Stimulated activated CD4-positive, alpha-beta T cell treated with anti-CD3 and anti-CD28 coated beads, Interleukin-12 subunit alpha, Interleukin-12 subunit beta, amount 100 ng/mL, for 48 hours (primary cell): ENCODE measurements at places on chromosomes 7 and 10.

GRCh38 chr7:28939844-28940544 lies 18.1 kb downstream of the TRIL start:
- DNase-seq: no peak

DNA sequence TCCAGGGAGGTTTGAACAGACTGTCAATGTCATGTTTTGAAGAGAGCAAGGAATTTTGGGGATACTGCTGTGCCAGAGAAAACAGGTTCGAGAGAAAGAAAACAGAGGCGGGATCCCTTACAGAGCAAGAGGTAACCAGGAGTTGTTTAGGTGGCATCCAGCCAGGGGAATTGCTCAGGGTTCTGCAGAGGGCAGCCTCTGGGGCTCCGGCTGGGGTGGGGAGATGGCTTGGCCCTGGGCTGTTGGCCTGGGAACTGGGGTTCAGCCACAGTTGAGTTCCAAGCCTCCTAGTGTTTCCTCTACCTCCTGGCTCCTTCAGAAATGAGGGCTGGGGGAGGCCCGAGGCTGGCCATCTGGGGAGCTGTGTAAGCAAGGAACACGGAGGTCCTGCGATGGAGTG lies 68.0 kb downstream of the CAMK1D start:
- DNase-seq: no peak

GRCh38 chr10:94613-95012 lies 40.6 kb upstream of the ZMYND11 start:
- DNase-seq: no peak

DNA sequence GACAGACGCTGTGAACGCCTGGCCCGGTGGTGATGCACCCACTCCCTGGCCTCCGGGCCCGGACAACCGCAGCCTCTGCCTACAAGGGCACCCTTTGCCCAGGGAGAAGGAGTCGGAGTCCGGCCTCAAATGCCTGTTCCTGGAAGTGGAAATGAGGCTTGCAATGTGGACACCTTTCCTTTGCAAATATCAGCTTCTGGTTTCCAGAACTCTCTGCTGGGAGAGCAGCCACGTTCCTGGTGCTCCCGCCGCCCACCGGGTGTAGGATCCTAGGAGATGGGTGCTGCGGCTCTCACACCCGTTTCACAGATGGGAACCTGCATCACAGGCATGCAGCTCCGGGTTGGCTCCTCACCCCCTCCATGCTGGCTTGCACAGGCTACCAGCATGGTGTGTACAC lies 2.9 kb downstream of the FOXL3 start:
- DNase-seq: no peak

DNA sequence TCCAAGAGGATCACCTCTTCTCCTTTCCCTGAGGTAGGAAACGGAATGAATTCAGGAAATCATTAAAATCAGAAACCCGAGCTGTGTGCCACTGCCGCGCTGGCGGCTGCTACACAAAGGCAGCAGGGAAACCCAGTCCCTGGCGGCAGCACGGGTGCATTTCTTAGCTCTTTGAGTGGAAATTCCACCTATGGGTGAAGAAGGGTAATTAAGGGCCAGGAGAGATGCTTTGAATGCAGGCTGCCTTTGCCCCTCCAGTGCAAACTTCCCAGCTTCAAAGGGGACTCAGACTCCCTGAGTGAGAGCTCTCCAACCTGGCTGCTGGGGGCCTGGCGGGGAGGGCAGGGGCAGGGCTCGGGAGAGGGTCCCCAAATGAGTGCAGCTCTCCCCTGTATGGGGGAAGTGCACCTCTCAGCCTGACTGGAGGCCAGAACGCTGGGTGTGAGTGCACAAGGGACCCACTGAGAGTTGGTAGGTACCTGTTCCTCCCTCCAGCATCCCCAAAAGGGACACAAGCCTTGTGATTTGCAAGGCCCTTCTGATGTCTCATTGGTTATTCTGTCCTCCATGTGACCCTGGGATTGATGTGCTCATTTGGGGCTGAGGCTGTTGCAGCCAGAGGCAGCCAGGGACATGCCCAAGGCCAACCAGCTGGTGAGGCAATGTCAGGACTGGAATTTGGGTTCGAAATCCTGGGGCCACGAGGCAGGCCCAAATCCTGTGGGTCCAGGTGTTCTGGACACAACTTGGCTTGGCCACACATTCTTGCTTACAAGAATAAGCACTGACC lies 16.3 kb upstream of the ZMIZ1 start:
- DNase-seq: no peak

DNA sequence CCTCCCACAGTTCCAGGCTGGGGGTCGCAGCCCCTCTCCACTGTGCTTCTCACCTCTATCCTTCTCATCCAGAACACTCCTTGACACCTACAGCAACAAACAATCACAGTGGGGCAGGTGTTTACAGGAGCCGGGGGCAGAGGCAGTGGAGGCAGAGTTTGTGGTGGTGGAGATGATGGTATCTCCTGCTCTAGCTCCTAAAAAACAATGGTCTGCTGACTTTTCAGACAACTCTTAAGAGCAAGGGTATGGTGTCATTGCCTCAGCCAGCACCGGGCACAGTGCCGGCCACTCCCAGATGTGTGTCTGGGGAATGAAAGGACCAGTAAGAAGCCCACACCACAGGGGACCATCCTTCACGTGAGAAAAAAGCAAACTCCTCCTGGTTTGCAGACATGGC lies 36.3 kb upstream of the ANTXRL start:
- no peak for DNase-seq

DNA sequence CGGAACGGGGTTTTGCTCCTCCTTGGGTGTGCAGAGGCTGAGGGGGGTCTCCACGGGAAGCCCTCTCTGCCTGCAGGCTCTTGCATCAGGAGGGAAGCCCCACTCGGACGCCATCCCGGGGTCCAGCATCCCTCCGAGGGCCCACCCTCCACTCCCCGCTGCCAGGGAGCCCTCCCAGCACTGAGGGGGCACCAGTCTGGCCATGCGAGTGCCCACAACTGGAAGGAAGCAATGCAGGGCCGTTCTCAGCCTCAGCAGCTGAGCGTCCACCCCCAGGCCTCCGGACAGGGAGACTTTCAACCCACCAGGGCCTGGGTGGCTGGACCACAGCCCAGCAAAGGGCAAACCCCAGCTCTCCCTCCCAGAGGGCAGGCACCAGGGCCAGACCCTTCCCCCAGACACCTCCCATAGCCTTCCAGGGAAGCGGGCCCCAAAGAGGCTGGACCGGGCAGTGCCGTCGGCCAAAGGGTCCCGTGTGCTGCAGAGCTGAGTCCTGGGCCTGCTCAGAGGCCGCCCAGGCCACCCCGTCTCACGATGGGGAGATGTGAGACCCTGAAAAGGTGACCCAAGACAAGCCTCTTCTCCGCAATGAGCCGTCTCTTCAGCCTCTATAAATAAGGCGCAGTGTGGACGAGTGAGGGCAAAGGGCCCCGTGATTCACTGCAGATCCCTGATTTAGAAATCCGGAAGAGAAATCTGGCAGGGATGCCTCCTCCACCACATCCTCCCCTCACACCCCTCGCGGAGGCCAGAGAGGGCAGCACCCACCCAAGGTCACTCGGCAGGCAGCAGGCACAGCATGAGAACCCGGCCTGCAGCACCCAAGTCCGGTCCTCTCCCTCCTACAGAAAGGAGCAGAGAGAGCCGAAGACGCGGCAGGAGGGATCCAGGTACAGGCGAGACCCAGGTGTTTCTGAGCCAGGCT lies 81.9 kb upstream of the DNAAF5 start:
- no peak for DNase-seq
